ENCODE measurements at places on chromosomes 7 and 10.

DNA sequence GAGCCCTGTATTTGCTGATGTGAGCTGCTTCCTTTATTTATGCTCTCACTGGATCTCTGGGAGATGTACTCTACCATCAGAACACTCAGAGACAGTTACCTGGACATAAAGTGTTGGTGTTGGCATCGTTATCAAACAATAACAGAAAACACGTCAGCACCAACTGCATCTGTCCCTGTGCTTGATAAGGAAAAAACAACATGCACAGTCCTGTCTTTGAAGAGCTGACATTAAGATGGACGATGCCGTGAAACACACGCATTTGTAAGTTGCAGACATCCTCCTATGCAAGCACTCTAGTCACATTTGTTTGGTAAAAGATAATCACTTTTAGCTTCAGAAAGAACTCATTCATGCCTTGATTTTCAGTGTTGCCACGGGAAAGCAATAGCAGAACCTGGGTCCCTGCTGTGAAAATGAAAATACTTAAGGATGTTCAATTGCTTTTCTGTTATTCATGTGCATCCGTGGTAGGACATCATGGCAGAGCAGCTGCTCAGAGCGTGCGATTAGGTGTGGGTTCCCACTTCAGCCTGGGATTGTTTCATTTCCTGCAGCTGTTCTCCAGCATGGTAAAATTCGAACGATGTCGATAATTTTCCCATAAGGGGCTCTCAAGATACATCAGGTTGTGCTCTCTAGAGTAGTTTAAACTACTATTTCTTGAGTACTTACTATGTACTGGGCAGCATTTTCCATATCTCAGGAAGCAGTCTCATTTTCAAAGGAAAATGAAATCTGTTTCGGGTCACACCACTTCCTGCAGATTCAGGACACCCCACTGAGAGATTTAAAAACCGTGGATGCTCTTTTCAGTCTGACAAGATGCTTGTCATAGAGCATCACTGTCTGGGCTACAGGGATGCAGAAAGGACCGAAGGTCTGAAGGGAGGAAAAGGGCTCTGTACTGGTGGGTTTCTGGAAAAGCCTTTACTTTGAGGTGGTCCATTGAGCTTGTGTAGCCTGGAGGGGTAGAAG, 248.7 kb downstream of the CAMK1D start:
- DNase-seq: no peak

GRCh38 chr10:9239298-9239697, 1184.8 kb downstream of the GATA3 start:
- DNase-seq: no peak

DNA sequence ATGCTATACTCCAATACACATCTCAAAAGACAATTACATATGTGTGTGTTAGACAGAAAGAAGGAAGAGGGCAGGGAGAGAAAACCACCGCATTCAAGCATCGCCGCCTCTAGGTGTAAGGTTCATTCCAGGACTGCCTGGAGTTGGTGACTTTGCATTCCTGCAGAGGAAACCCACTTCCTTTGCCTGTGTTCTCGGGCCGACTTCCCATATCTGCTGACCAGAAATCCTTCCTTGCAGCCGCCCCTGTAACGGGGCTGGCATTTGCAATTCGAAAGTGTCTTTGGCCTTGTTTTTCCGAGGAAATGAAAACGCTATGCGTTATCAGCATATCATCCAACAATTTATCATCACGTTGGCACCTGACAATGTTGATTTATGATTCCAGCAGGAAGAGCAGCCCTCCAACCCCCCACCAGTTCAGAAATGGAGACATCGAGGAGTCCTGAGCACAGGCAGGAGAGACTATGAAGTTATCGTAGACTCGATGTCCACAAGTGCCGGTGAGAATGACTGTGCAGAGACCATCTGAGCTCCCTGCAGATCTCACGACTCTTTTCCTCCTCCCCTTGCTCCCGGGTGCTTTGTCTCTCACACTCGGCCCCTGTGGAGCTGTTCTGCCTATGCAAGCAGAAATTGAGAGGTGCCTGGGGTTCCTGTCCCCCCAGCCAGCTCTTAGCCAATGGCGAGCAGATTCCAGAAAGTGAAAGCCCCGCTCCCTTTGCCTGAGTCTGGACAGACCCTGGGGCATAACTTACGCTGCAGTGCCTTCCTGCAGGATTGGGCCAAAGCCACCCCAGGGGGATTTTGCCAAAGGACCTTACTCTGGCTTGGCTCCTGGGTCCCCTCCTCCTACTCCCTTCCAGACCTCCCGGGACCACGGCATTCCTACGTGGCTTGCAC, 68.9 kb upstream of the FOXK1 start:
- DNase-seq: no peak

- no peak for DNase-seq
These were observed 153.2 kb upstream of the LYZL2 start for GRCh38 chr10:30782537-30783461.

DNA sequence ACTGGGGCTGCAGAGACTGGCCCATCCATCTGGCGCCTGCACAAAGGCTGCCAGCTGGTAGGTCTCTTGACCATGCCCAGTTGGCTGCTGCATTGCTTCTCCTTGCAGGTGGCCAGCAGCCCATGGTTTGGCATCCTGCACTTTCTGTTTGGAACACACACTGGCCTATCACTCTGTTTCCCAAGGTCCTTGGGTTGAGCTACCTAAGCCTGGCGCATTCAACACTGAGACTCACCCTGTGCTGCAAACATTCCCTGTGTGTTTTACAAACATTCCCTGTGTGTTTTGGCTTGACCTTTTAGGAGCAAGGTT, 55.5 kb downstream of the TACR2 start:
- no peak for DNase-seq

- no peak for DNase-seq
These were observed 403.7 kb upstream of the ZMIZ1 start for GRCh38 chr10:78664929-78665553.

- no peak for DNase-seq
These were observed 183.0 kb downstream of the RAPGEF5 start for GRCh38 chr7:22173685-22174573.

- DNase-seq: no peak
These were observed 13.9 kb downstream of the TRIM8 start for GRCh38 chr10:102657984-102658724.

- no peak for DNase-seq
These were observed 119.9 kb downstream of the PLXNA4 start for GRCh38 chr7:132456418-132456817.

GRCh38 chr10:62512732-62513475, 138.7 kb downstream of the ZNF365 start:
- DNase-seq: no peak

- DNase-seq: no peak
These were observed 247.3 kb upstream of the AOAH start for GRCh38 chr7:36971515-36972139.

DNA sequence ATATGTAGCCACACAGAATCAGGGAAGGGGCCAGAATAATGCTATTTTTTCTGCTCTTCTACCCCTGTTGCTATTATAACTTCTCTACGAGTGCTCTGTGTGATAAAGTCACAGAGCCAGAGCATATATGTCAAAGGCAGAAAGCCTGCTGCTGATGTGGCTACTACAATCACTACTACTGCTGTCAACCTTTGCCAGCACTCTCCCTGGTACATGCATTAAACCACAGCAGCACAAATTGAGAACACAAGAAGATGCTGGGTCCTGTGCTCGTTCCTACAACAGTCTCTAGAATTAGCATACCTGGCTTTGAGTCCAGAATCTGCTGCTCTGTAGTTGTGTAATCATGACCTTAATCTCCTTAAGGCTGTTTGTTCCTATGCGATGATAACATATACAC, 108.6 kb downstream of the SEMA3A start:
- DNase-seq: no peak

- no peak for DNase-seq
These were observed 26.3 kb downstream of the HECW1 start for GRCh38 chr7:43138710-43139109.

- no peak for DNase-seq
These were observed 389.2 kb downstream of the NXPH1 start for GRCh38 chr7:8822595-8822994.

DNA sequence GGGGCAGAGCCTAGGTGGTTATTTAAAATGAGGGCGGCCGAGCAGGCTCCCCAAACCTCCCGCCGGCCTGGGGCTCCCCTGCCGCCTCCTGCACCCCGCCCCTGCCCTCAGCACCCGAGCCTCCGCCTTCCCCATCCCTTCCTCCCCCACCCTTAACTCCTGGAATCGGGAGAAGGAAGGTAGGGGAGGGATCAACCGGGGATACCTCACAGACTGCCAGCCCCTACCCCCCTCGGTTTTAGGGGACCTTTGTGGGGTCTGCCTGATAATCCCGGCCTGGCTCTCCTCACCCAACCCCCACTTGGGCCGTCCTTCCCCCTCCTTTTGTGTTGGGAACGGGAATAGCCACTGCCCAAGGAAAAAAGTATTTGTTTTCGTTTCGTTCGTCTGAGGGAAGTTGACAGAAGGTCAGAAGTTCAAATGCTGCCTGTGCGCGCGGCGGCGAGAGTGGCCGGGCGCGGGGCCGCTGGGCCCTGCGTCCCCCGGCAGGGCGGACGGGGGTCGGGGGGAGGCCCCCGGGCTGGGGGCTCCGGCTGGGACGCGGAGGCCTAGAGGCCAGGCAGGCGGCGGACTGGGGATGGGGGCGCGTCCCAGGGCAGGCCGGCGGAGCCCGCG, 2.8 kb downstream of the SHH start:
- DNase-seq: no peak

GRCh38 chr7:117250801-117251200, 72.1 kb downstream of the WNT2 start:
- DNase-seq: no peak

DNA sequence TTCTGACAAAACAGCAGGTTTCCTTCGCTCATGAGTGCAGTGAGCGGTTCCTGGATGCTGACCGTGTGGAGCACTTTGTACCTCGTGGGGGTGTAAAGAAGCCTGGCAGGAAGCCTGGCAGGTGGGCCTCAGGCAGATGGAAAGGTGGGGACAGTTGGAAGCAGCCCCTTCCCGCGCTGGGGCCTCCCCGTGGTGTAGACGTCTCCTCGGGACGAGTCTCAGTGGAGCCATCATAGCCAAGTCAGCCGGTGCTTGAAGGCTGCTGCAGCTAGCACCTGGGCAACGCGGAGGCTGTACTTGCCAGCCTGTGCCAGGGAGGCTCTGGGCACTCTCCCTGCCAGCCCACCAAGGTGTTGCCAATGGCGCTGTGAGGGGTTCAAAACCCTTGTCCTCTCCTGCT, 154.5 kb downstream of the WDR37 start:
- no peak for DNase-seq

DNA sequence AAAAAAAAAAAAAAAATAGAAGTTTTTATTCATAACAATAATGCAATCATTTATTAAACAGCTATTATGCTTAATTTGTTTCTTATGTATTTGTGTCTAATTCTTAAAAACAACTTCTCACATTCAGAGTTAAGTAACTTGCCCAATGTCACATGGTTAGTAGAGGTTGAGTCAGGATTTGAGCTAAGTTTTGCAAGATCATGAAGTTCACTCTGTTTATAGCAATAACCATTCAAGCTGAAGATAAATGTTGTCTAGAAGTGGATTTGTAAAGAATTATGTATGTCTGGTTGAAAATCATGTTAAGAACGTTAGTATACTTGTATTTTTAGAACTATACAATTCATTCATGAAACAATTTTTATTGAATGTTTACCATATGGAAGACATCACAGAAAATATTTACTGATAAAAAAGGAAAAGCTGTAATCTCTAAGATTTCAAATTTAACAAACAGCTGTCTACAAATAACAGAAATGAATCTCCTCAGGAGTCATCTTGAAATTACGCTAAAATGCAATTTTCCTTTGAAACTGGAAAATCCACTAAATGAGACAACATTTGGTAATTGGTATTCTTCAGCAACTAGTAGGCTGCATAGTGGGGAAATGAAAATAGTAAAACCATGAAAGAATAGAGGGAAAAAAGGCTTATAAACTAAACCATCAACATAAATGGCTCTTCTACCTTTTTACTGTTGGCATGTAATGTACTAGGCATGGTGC, 70.5 kb upstream of the AHR start:
- DNase-seq: no peak

DNA sequence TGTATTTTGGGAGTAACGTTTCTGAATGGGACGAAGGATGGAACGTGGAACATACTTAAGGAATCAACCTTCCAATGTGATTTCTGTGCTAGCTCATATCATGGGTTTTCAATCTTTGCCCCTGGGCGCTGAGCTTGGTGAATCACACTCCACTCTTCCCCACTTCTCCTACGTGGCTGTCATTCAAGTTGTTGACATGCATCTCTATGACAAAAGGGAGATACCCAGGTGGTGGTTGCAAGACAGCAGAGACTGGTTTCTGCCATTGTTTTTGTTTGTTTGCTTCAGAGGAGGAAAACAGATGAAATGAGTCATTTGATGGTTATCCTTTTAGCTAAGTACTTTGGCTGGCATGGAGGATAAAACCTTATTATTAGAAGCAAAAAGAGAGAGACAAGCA, 573.9 kb downstream of the GATA3 start:
- no peak for DNase-seq

DNA sequence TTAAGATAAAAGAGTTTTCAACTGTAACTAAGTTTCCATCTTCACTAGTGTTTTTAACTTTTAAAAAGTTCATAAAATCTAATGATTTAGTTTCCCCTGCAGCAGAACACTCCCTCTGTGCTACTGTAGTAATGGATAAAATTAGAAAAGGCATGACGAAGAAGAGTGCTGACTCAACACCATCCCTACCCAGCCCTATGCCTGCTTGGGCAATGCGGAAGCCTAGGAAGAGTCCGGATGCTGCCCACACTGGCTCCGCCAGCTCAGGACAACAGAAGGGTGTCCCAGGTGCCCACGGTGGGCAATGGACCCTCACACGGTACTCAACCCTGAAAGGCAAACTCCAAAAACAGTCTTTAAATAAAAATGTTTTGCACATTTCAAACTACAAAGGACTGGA, 118.2 kb downstream of the LARP4B start:
- no peak for DNase-seq

GRCh38 chr10:67943917-67944316, 59.5 kb downstream of the SIRT1 start:
- DNase-seq: no peak

GRCh38 chr10:17710181-17710580, 41.8 kb upstream of the TMEM236 start:
- DNase-seq: no peak

DNA sequence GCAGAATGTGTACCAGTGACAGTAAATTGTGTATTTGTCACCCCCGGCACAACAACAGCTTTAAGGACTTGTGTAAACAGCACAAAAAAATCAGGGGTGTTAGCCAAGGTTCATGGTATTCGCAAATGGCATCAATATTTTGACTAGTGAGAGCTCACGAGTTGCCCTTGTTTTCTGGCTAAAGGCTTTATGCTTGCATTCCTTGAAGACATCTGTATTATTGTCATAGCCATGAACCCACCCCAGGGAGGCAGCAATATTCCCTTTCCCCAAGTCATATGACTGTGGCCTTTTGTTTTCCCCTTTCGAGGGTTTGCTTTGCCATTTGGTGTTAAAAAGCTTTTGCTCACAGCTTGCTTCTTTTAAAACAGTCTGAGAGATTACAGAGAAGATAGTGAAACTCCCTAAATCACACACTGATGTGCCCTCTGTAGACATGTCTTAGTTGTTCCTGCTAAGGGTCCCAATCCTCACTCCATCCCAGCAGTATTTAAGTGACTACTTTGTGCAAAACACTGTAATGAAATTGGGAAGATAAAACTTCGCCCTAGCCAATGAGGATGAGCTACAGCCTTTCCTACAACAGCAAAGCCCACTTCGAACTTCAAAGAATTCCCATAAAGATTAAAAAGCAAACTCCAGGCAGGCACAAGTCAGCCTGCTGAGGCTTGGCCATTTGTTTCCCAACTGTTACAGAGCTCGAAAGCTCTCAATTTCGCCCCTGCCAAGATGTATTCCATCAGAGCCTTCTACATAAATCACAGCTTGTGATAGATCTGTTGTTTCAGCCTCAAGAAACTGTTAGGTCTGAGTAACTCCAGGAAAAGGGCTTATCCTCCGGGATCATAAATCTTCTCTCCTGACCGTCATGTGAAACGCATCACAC, 172.3 kb downstream of the ADAM12 start:
- DNase-seq: no peak

Data from substantia nigra (tissue), 51 donors.